Uterus (tissue), 4 donors: ENCODE measurements at places on chromosomes 12 and 14. TPM values are rescaled to one million over a fixed set of nuclear protein-coding genes. Genes with fewer than 3 reads are reported as not detected.

DNA sequence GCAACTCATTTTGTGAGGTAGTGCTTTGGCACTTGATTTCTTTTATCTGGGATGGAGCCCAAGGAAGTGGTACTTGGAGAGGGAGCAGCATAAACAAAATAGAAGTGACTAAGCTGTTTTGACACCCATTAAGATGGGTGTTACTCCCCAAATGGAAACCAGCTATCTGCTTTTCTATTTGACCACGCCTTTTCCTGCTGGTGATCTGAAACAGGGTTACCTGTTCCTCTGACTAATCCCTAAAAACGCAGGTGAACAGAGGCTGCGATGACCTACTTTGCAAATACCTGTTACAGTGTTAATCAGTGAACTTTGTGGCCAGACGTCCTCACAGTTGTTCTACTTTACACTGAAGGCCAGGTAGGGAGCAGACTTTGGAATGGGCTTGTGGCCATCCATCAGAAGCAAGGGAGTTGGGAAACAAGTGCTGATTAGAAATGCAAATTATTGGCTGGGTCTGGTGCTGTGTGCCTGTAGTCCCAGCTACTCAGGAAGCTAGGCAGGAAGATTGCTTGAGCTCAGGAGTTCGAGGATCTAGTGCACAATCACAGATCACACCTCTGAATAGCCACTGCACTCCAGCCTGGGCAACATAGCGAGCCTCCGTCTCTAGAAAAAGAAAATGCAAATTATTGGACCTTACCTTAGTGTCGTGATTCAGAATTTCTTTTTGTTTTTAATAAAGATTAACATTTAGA is 58.3 kb upstream of the HECTD1 start:
- no peak overlapping the region for H3K27ac ChIP-seq
- no peaks in the 10 kb centered on the region for H3K36me3 ChIP-seq
- no peaks in the 10 kb centered on the region for H3K4me1 ChIP-seq

Gene DCN
- total RNA-seq = 1,699 TPM

DNA sequence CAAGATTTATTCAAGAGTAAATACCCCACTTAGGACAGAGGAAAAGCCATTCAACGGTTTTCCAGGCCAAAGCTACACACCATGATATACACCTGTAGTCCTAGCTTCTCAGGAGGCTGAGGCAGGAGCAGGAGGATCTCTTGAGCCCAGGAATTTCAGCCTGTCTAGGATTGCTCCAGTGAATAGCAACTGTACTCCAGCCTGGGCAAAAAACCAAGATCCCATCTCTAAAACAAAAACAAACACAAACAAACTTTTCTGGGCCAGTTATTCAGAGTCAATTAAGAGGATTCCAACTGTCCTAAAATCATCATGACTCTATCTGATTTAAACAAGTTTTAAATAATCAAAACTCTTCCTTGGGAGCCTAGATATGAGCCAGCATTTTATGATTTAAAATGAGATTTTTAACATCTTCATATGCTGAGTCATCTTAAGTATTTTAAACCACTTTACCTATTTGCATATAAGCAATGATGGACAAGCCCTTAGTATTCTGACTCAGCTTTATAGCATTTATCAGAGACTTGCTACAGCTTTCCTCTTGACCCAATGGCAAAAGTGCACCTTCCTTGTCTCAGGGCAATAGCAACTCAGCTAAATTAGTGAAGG is 77.1 kb downstream of the KCNMB4 start:
- DNase-seq = no peak
- no peaks in the 10 kb centered on the region for H3K4me1 ChIP-seq
- no peak overlapping the region for H3K4me3 ChIP-seq
- H3K27ac ChIP-seq = no peak overlapping the region
- no peaks in the 10 kb centered on the region for H3K36me3 ChIP-seq

Gene PRKCH
- 17.9 TPM for total RNA-seq

GRCh38 chr12:79618848-79619404 is 71.8 kb downstream of the PAWR start:
- H3K4me3 ChIP-seq = no peak overlapping the region
- no peaks in the 10 kb centered on the region for H3K36me3 ChIP-seq
- DNase-seq = no peak
- H3K27me3 ChIP-seq = no peaks in the 10 kb centered on the region

DNA sequence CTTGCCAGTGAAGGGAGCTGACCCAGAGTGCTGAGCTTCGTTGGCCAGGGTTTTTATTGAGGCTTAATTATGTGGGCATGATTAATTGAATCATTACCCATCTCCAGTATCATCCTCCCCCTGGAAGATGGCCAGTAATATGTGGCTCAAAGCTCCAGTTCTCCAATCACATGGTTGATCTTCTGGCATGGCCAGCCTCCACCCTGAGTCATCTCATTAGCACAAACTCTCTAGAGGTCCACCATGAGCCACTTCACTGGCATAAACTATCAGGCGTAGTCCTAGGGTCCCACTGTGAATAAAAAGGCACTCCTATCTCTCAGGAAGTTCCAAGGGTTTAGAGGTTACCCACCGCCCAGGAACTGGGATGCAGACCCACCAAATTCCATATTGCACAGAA is 135.0 kb downstream of the ANO6 start:
- no peaks in the 10 kb centered on the region for H3K4me1 ChIP-seq
- peak overlapping the region; percentile 85 for H3K27ac ChIP-seq
- H3K27me3 ChIP-seq = no peaks in the 10 kb centered on the region
- DNase-seq = no peak
- no peaks in the 10 kb centered on the region for H3K36me3 ChIP-seq

- H3K27ac ChIP-seq = no peak overlapping the region
- no peaks in the 10 kb centered on the region for H3K36me3 ChIP-seq
- H3K4me1 ChIP-seq = no peaks in the 10 kb centered on the region
- no peak overlapping the region for H3K4me3 ChIP-seq
- H3K27me3 ChIP-seq = no peaks in the 10 kb centered on the region
Observed at GRCh38 chr12:101880769-101881168, 3.4 kb downstream of the DRAM1 start.

Gene SHMT2
- 33.6 TPM for total RNA-seq

Gene PRPH
- not detected for total RNA-seq

DNA sequence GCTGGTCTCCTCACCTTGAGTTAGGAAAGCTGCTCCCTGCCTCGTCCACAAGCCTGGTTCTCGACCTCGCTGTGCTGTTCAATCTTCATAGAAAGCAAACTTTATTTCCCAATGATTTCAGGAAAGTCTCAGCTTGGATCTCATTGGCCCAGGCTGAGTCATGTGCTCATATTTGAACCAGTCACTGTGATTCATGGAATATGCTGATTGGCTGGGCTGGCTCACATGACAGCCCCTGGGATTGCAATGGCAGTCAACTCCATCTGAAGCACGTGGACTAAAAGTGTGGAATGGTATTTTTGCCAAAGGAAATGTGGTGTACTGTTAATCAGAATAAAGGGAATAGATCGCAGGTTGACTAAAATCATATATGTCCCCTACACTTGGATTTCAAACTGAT is 396.6 kb downstream of the AACS start:
- H3K36me3 ChIP-seq = no peaks in the 10 kb centered on the region
- H3K4me1 ChIP-seq = no peaks in the 10 kb centered on the region
- DNase-seq = no peak
- H3K27me3 ChIP-seq = no peaks in the 10 kb centered on the region

DNA sequence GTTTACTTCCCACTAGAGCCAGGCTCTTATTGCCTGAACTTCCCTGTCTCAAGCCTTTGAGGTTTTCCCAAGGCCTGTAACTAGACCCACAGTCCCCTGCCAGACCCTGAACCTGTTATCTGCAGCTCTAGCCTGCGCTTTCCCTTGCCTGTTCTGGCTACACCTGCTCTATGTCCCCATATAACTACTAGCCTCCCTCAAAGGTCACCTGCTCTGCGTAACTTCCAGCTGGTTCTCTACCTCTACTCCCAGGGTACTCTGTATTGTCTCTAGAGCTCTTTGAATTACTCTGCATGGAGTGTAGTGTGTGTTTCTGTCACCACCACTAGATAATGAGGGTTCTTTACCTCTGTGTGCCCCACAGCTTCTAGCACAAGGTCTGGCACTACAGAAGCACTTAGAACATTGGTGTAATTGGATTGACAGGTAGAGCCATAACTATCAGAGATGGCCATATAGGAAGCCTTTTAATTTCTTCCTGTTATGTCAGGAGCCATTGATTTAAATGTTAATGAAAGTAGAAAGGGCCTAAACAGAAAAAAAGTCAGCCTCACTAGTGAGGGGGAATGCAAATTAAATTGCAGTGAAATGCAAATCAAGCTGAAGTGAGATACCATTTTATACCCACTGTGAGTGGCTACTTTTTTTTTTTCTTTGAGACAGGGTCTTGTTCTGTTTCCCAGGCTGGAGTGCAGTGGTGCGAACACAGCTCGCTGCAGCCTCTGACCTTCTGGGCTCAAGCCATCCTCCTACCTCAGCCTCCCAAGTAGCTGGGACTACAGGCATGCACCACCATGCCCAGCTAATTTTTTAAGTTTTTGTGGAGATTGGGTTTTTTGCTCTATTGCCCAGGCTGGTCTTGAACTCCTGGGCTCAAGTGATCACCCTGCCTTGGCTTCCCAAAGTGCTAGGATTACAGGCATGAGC is 47.8 kb downstream of the EID3 start:
- no peak overlapping the region for H3K27ac ChIP-seq
- H3K4me1 ChIP-seq = no peaks in the 10 kb centered on the region
- no peaks in the 10 kb centered on the region for H3K36me3 ChIP-seq
- H3K4me3 ChIP-seq = no peak overlapping the region

DNA sequence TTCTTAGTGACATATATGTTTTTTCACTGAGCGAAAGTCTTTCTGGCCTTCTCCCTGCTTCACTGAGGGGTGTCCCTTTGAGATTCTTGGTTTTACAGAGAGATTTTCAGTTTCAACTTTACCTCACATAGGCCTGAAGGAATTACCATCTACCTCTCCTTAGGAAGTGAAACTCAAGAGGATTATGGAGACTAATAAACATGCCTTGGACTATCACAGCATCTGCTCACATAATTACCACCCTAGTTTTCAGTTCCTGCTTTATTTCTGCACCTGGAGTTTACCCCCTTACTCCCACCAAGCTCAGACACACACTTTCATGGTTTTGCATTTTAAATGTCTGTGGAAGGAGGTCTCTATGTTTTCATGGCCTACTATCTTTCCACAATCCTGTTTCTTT is 118.3 kb upstream of the SCAF11 start:
- no peaks in the 10 kb centered on the region for H3K27me3 ChIP-seq
- no peaks in the 10 kb centered on the region for H3K4me1 ChIP-seq
- no peak overlapping the region for H3K4me3 ChIP-seq
- no peak for DNase-seq
- H3K36me3 ChIP-seq = no peaks in the 10 kb centered on the region

Gene SYT1
- 18.2 TPM for total RNA-seq

GRCh38 chr14:52724360-52724644 is 5.7 kb upstream of the STYX start:
- no peaks in the 10 kb centered on the region for H3K36me3 ChIP-seq
- no peak overlapping the region for H3K4me3 ChIP-seq
- no peaks in the 10 kb centered on the region for H3K4me1 ChIP-seq
- no peak overlapping the region for H3K27ac ChIP-seq

GRCh38 chr12:88868050-88868449 is 287.8 kb upstream of the KITLG start:
- DNase-seq = no peak
- H3K4me1 ChIP-seq = no peaks in the 10 kb centered on the region
- no peak overlapping the region for H3K27ac ChIP-seq
- no peak overlapping the region for H3K4me3 ChIP-seq
- H3K36me3 ChIP-seq = no peaks in the 10 kb centered on the region

DNA sequence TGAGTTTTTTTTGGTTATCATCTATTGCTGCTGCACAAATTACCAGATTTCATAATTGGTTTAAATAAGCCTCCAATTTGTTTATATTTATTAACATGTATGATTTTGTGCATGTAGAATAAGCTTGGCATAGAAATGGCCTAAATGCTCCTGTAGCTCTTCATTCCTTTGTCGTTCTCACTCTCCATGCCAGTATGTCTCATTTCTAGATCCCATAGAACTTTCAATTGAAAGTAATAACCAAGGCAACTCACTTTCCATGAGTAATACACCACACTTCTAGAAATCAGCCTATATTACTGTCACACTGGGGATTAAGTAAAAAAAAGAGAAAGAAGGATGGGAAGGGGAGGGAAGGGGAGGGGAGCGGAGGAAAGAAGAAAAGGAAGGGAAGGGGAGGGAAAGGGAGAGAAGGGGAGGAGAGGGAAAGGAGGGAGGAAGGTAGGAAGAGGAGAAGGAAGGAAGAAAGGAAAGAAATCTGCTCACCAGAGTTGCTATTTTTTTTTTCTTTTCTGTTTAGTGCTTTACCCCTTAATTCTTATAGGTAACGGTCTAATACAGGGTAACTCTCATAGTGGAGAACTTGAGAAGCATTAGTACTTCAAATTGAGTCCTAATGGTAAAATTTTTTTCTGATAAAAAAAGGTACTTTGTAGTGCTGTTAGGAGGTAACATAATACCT is 45.6 kb downstream of the MDM2 start:
- H3K27ac ChIP-seq = no peak overlapping the region
- no peak for DNase-seq
- no peaks in the 10 kb centered on the region for H3K27me3 ChIP-seq
- no peaks in the 10 kb centered on the region for H3K4me1 ChIP-seq
- H3K4me3 ChIP-seq = no peak overlapping the region

- peak overlapping the region; percentile 38 for H3K27ac ChIP-seq
- H3K36me3 ChIP-seq = no peaks in the 10 kb centered on the region
- no peaks in the 10 kb centered on the region for H3K27me3 ChIP-seq
Observed at GRCh38 chr14:51430079-51430478, 190.0 kb downstream of the TMX1 start.

DNA sequence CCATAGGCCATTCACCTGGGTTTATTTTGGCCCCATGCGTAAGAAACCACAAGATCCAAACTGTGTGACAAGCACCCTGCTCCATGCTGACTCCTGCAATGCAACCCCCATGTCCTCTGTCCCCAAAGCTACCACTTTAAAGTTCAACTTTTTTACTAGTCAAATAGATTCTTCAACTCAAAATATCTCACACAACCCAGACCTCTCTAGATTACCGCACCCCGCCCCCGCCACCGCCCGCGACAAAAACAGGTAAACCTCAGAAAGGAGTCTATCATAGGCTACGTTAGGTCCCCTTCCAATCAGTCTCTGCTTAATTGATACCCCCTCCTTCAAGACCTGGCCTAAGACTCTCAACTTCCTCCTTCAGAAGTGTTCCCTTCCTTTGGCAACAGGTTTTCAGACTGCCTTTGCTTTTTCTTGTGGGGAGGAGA is 2.2 kb downstream of the ZFP36L1 start:
- no peaks in the 10 kb centered on the region for H3K4me1 ChIP-seq
- peak overlapping the region; percentile 99 for H3K27ac ChIP-seq
- DNase-seq = peak; percentile 17

GRCh38 chr12:121138284-121138683 is 5.6 kb downstream of the P2RX7 start:
- no peaks in the 10 kb centered on the region for H3K27me3 ChIP-seq
- DNase-seq = no peak
- no peak overlapping the region for H3K27ac ChIP-seq
- no peaks in the 10 kb centered on the region for H3K4me1 ChIP-seq
- H3K36me3 ChIP-seq = no peaks in the 10 kb centered on the region
- H3K4me3 ChIP-seq = no peak overlapping the region

DNA sequence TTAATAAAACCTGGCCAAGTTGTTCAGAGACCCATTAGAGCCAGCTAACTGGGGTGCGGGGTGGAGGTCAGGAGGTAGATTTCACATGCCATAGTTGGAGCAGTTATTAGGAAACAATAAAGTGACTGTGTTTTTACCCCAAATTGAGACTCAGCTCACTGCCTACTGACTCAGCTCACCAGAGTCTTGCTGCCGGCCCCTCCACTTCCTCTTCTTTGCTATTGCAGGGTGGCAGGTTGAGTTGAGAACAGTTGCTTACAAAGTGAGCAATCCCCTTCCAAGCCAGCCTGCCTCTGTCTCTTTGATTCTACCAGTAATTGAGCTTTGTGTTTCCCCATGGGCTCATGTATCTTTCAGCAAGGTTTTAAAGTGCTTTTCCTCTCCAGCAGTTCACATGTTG is 12.9 kb downstream of the ST8SIA1 start:
- no peaks in the 10 kb centered on the region for H3K36me3 ChIP-seq
- H3K27me3 ChIP-seq = no peaks in the 10 kb centered on the region
- H3K27ac ChIP-seq = no peak overlapping the region
- no peaks in the 10 kb centered on the region for H3K4me1 ChIP-seq
